CD4-positive, alpha-beta memory T cell (primary cell): ENCODE measurements at places on chromosomes 6 and 20. TPM values are rescaled to one million over a fixed set of nuclear protein-coding genes. Genes with fewer than 3 reads are reported as not detected.

DNA sequence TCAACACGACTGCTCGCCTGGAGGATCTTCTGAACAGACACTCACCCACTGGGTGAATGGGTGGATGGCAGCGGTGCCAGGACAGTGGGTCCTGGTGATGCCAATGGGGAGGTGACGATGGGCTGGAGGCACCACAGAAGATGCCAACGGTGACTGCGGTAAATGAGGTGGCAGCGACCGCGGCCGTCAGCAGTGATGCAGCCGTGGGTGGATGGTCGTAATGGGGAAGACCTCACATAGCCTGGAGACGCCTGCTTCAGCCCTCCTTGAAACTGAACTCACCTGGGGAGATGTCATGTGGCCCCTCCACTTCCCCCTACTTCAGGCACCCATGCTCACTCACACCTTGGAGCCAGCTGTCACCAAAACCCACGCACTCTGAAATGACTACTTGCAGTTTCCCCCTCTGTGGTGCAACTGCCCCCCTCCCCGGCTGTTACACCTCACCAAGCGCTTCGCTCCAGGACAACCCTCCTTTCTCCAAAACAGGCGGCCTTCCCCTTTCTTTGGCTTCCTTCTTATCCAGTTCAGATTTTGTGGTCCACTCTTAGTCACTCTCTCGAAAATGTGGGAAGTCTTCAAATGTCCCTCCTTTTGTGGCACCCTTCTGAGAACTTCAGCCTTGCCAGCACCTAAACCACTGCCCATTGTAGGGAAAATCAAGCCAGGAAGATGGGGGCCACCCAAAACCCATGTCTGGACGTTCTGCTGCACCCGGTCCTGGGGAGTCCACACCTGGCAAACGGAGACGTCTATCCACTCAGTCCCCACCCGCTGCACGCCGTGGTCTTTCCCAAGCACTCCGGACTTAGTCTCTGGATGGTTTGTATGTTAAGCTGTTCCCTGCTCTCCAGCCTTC lies 10.4 kb upstream of the ABHD16B start:
- no peak overlapping the region for H3K27ac ChIP-seq
- peaks cover 22% of the 10 kb centered on the region for H3K4me1 ChIP-seq
- H3K4me3 ChIP-seq: no peak overlapping the region
- no peak for DNase-seq
- no peaks in the 10 kb centered on the region for H3K36me3 ChIP-seq

DNA sequence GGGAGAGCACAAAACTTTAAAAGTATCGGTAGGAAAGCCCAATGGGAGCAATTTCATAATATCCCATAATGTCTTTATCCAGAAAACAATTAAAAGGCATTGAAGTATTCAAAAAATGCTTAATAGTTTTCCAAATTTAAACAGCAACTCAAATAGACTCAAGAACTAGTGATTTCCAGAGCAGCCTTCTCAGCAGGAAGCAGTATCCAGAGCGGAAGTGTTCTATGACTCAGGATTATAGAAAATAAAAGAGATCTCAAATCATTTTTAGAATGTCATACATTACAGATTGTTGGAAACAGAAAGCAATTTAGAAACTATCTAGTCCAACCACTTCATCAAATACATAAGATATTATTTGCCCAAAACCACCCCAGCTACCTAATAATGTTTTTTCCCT lies 79.3 kb downstream of the COL12A1 start:
- no peak for DNase-seq
- no peaks in the 10 kb centered on the region for H3K4me1 ChIP-seq
- no peaks in the 10 kb centered on the region for H3K27me3 ChIP-seq
- H3K4me3 ChIP-seq: no peak overlapping the region
- H3K27ac ChIP-seq: no peak overlapping the region

DNA sequence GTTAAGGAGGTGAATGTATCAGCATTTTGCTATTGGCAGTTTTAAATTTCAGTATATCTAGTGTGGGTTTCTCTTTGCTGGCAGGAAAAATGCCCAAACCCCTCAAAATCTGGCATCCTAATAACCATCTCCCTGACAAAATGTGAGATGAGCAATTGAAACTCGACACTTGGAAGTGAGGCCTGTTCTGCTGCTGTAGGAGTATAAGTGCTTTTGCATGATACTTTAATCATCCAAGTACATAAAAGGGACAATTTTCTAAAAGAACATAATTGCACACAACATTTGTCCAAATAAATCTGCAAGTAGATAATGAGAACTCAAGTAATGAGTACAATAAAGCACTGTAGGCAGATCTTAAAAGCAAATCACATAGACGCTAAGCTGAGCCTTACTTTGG lies 36.5 kb downstream of the LAMP5 start:
- H3K36me3 ChIP-seq: no peaks in the 10 kb centered on the region
- DNase-seq: no peak
- H3K4me3 ChIP-seq: no peak overlapping the region
- no peaks in the 10 kb centered on the region for H3K27me3 ChIP-seq
- H3K27ac ChIP-seq: no peak overlapping the region
- H3K4me1 ChIP-seq: no peaks in the 10 kb centered on the region

LZTS3 gene
- 0.86 TPM for polyA plus RNA-seq

GINM1 gene
- polyA plus RNA-seq: 23.2 TPM
